ENCODE measurements at places on chromosomes 3 and 15.

GRCh38 chr15:64333986-64334929 is 21.7 kb downstream of the CSNK1G1 start:
- no peak for DNase-seq

DNA sequence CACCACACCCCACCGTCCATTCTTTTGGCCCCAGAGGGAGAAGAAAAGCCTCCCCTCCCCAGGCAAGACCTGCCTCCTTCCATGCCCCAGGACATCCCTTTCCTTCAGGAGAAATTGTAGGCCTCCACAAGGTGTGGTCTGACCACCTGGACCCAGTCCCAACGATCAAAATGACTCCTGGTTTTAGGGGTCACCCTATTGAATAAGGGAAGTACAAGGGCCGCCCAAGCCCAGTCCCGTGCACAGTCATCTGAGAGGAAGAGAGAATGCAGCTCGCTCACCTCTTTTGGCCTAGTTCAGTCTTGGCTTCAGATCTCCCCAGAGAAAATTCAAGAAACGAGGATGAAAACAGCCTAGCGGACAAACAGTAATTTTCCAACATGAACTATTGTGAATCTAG is 249.1 kb downstream of the UACA start:
- no peak for DNase-seq

GRCh38 chr3:15659254-15659975 is 57.9 kb downstream of the BTD start:
- no peak for DNase-seq

DNA sequence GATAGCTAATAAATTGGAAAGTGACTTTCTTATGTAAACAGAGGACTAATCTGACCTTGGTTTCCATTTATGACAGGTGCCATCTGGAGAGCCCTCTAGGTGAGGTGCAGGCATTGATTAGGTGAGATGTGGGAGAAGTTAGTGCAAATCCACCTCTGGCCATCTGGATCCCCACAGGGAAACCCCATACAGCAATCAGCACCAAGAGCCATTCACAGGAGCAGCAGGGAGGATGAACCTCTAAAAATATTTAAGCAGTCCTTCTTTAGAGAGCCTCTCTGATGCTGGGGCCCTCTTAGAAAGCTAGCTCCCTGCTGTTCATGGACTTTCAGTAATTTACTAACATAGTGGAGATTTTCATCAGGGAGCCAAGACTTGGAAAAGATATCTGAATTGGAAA is 69.3 kb downstream of the CLSTN2 start:
- no peak for DNase-seq

GRCh38 chr3:99965077-99965476 is 147.4 kb downstream of the CMSS1 start:
- DNase-seq, result no peak

GRCh38 chr3:64860536-64860870 is 172.7 kb upstream of the ADAMTS9 start:
- DNase-seq, result no peak
